ENCODE measurements at places on chromosomes 7 and 10.

DNA sequence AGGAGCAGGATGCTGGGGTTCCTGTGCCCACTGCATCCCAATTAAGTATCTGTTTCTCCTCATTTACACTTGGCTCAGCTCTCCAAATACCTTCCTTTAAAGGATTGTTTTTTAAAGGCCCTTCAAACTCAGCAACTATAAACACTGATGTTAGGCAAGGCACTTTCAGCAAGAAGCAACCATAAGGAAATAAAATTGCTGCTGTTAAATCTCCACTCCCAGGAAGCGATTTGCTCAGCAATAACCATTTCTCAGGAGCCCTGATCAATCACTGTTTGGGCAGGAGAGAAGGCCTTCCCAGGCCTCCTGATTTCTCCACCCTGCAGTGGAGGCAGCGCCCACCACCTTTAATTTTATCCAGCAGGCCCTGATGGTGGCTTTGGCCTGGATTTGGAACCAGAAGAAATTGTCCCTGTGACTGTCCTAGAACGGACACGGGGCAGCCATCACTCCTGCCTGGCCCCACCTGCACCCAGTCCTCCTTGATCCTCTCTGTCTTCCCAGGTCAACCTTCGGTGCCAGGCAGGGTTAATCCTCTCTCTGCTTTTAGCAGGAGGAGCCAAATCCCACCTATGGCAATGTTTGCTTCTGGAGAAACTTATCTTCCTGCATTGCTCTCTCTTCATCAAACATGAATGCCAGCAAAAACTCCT, 199.8 kb downstream of the PLXNA4 start:
- no peak for DNase-seq

DNA sequence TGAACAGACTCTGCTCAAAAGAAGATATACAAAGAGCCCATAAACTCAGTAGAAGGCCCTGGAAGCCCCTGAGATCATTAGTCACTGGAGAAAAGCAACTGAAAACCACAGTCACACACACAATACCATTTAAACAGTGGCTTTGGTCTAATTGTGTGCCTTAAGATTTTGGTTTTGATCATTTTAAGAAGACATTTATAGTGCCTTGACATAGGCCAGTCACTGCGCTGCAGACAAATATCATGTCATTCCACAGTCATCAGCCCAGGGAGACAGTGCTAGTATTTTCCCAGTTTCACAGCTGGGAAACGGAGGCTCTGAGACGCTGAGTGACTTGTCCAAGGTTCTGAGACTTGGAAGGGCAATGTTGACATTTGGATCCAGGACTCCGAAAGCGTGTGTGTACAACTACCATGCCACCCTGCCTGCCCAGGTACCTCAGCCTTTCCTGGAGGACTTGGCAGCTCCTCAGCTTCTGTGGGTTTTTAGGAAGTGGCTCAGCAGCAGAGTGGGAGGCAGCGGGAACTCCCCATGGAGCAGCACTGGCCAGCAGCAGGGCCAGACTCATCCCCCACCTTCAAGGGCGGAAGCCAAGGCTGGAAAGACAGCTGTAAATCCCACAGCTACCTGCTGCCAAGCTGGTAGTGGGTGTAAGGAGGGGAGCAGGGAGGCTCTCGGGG, 173.9 kb downstream of the WDR11 start:
- no peak for DNase-seq

GRCh38 chr10:101230183-101230917, 1.1 kb upstream of the LBX1 start:
- DNase-seq: no peak

- DNase-seq: no peak
Measured at GRCh38 chr10:35908451-35908850, 266.4 kb upstream of the FZD8 start.

DNA sequence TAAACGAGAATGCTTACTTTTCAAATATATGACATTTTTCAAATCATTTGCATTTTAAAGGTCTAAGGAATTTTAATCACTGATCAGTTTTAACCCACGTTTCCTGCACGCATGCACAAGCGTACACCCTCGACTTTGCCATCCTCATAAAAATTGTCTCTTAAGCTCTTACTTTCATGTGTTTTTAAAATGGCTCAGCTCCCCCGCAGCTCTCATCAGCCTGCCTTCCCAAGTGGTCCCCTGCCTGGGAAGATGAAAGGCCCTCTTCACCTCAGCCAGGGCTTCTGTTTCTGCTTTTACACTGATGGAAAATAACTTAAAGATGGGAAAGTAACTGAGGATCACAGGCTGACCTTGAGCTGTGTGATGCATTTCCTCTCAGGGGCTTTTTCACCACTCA, 131.6 kb upstream of the LSM8 start:
- DNase-seq: no peak

DNA sequence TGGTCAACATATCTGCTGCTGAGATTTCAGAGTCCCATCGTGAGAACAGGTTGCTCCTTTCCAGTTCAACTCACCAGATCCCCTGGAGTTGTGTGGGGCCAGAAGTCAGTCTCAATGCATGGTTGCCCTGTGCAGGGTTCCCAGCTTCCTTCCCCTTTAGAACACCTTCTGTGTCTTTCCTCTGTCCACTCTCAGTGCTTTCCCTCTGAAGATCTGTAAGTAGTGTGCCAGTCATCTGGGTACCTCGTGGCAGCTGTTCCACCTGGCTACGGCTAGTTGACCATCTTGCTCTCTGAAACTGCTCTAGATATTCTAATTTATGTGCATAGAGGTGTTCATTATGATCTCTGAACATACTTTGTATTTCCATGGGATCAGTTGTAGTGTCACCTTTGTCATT, 36.1 kb upstream of the PRSS37 start:
- no peak for DNase-seq

- no peak for DNase-seq
Measured at GRCh38 chr7:87173471-87173870, 21.2 kb downstream of the DMTF1 start.

DNA sequence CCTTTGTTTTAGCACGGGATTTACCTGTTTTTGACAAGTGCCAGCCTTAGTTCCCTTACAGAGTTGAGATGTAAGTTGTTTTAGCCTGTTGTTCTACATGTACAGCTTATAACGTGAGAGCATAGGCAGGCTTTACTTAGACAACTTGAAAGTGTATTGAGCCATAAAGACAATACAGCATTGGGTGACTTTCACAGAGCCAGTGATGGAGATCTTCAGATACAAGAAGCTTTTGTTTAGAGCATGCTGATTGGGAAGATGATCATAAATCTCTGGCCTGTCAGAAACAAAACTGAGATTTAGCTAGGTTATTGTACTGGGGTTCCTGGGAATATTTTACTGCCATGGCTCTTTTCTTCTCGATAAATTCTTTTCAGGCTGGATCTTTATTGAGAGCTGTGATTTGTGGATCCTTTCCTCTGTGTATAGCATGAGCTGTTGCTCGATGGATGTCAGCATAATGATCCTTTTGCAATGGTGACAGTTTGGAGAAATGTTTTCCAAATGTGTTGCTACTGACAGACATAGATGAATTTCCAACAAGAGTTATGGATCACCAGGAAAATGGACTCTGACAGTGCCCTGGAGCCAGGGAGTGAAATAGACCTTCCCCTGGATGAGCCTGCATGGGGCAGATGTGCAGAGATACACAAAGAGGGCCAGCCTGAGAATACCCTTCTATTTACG, 30.2 kb downstream of the LHFPL3 start:
- DNase-seq: no peak

DNA sequence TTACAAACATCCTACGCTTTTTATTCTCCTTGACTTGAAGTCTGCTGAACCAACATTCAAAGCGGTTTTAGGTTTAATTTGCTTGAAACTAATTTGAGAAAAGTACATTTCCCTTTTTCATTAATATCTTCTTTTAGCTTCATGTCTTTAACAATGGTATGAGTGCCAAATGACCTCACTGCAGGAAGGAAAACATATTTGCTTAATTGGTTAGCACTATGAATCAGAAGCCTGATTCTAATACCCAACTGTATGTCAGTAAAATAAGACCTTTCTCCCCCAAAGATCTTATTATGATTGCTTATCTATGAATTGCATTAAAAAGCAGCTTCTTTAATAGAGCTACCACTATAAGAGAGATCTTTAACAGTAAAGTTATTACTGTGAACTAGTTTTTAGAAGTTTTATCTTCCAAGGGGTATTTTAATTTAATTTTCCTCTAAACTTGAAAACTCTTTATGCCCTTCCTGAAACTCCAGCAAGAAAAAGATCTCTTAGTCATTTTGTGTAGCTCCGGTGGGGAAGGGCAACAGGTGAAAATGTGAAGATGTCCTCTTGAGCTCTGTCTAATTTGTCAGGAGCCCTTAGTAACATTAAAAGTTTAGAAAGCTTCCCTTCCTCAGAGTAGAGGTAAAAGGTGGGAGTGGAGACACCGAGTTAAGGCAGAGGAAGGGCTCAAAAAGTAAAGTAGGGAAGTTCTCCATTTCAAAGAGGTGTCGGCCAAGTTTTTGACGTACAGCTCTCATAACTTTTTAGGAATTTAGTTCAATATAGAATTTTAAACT, 6.1 kb downstream of the COL1A2 start:
- DNase-seq: no peak

DNA sequence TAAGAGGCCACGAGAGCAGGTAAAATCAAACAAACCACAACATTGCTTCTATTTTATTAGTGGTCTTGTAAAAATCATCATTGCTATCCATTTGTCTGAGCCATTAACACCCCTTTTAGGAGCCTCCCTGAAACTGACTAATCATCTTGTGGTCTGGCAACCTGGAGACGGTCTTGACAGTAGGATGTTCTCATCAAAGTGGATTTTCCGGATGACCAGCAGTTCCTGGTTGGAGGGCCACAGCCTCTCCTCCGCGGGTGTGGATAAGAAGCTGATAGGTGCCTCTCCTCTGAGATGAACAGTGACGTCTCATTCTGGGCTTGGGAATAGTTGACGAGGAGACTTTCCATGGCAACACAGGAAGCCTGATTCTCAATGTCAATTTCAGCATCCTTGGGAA, 490.7 kb downstream of the TYW1 start:
- DNase-seq: no peak

- no peak for DNase-seq
Measured at GRCh38 chr7:5677538-5678294, 103.7 kb downstream of the RNF216 start.

DNA sequence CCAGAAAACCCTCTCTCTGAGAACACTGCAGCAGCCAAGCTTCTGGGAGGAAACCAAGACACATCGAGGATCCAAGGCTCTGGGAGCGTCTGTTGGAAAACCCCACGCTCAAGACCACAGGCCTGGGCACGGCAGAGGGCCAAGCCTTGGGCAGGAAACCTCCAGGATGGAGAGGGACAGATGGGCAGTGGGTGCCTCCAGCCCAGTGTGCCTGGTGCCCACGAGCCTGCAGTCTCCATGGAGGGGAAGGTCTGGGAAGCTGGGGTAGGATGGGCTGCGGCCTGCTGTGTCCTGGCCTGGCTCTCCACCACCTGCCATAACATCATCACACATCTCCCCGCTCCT, 96.1 kb downstream of the FAM53B start:
- no peak for DNase-seq

DNA sequence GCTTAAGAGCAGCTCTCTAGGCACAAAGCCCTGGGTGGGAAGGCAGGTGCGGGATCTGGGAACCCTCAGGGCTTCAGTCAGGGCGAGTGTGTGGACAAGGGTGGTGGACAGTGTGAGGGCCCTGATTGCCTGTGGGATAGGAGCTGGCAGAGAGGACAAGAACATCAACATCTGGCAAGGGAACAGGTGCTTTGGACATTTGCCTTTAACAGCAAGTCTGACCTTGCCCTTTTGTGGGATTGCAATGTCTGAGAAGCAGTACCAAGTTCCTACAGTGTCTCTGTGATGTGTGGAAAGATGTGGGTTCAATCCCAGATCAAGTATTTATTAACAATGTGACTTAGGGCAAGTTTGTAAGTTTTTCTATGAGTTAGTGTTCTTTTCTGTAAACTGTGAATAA, 46.7 kb downstream of the TFAM start:
- no peak for DNase-seq

- no peak for DNase-seq
Measured at GRCh38 chr10:48768926-48769325, 84.3 kb downstream of the WDFY4 start.

- no peak for DNase-seq
Measured at GRCh38 chr10:13633689-13634088, 46.9 kb downstream of the PRPF18 start.

DNA sequence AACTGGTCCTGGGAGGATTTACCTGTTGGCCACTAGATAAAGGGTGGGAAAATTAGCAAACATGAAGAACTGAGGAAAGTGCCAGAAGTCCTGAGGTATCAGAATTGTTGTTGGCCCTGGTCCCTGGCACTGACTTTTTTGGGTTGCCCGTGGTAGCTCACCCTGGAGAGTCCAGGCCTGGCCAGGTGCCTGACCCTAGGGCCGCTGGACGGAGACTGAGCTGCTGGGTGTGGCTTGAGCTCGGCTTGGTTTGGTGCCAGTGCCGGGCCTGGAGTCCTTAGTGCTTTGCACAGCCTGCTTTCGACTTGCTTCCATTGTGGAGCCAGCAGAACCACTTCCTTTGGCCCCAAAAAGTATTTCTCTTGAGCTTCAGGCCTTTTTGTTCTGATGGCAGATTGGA, 12.9 kb downstream of the MDH2 start:
- no peak for DNase-seq

DNA sequence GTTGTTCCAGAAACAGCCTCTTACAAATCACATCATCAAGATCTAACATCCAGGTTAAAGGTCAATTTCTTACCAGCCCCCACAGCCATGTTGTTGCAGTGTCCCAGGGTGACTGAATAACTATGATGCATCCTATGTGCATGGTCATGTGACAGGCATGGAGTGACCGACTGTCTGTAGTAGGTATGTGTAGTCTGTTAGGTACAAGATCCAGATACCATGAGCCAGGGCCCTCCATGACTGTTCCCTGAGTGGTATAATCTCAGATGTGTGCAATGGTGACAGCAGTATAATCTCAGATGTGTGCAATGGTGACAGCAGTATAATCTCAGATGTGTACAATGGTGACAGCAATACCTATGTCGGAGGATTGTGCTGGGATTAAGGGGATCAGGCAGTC, 8.8 kb downstream of the CDHR3 start:
- no peak for DNase-seq

GRCh38 chr10:73859784-73860491, 14.4 kb downstream of the CAMK2G start:
- DNase-seq: no peak

- DNase-seq: no peak
Measured at GRCh38 chr10:4390219-4390618, 435.8 kb upstream of the AKR1E2 start.

GRCh38 chr7:52842202-52842900, 193.1 kb upstream of the POM121L12 start:
- DNase-seq: no peak

DNA sequence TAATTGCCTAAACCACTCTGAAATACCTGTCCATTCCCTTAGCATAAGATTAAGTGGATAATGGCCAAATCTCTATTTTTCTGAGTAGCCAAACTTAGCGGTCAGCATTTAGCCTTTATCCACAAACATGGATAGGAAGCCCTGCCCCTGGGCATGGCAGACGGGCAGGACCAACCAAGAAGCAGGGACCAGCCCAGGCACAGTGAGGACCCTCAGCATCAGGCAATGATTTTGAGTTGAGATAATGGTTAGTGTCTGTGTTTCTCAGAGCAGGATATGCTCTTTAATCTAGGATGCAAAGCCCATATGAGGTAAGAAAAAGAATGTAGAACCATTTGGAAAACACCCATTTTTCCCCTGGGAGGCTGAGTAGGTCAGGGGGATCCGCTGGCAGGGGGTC, 131.7 kb downstream of the DPP6 start:
- DNase-seq: no peak
